ENCODE measurements at places on chromosomes 6 and 20. TPM values are rescaled to one million over a fixed set of nuclear protein-coding genes. Genes with fewer than 3 reads are reported as not detected.

The SAMD5 gene
- 2.2 TPM for total RNA-seq

- H3K4me3 ChIP-seq = no peak overlapping the region
- no peaks in the 10 kb centered on the region for H3K36me3 ChIP-seq
- H3K27ac ChIP-seq = no peak overlapping the region
Observed at GRCh38 chr6:137351890-137352289, 132.7 kb upstream of the IFNGR1 start.

The TREML2 gene
- total RNA-seq = not detected

DNA sequence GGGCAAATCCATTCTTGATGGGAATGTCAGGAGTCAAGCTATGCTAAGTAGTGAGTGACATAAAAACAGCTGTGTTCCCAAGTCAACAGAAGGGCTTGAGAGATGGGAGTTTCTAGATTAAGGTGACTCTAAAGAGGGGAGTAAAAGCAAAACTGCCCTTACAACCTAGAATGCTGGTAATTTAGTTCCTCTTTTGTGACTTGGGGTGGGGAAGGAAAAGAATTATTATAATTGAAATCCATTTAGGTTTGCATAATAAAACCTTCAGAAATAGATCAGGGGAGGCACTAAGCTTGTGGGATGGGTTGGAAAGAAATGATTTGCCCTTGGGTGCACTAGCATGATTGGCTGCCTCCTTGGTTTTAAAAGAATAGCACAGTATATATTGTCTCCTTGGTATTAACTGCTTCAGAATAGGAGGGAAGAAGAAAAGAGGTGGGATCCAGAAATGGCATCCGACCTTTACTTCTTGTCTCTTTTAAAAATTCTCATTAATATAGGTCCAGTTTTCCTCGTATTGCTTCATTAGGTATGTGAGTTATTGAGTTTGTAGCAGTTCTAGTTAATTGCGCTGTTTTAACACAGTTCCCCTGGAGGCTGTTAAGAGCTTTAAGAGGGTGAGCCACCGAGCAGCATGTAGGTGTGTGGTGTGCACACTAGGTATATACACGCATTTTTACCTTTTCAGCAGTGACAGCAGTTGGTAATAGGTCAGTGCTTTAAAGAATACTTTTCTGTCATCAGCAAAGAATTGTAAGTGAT lies 95.3 kb upstream of the VSTM2L start:
- no peak overlapping the region for H3K27ac ChIP-seq
- H3K4me1 ChIP-seq = no peaks in the 10 kb centered on the region
- H3K36me3 ChIP-seq = peaks cover 22% of the 10 kb centered on the region
- no peak for DNase-seq
- H3K4me3 ChIP-seq = no peak overlapping the region
- H3K27me3 ChIP-seq = no peaks in the 10 kb centered on the region

GRCh38 chr6:109240370-109241084 lies 141.7 kb downstream of the CD164 start:
- H3K4me3 ChIP-seq = no peak overlapping the region
- H3K27ac ChIP-seq = no peak overlapping the region
- peaks cover 2% of the 10 kb centered on the region for H3K27me3 ChIP-seq
- DNase-seq = no peak
- no peaks in the 10 kb centered on the region for H3K4me1 ChIP-seq
- no peaks in the 10 kb centered on the region for H3K36me3 ChIP-seq

The RHAG gene
- total RNA-seq = not detected

The SLC22A2 gene
- not detected for total RNA-seq

- no peaks in the 10 kb centered on the region for H3K27me3 ChIP-seq
- no peaks in the 10 kb centered on the region for H3K4me1 ChIP-seq
- no peak for DNase-seq
- H3K27ac ChIP-seq = no peak overlapping the region
Observed at GRCh38 chr6:65052626-65053025, 654.4 kb downstream of the EYS start.

DNA sequence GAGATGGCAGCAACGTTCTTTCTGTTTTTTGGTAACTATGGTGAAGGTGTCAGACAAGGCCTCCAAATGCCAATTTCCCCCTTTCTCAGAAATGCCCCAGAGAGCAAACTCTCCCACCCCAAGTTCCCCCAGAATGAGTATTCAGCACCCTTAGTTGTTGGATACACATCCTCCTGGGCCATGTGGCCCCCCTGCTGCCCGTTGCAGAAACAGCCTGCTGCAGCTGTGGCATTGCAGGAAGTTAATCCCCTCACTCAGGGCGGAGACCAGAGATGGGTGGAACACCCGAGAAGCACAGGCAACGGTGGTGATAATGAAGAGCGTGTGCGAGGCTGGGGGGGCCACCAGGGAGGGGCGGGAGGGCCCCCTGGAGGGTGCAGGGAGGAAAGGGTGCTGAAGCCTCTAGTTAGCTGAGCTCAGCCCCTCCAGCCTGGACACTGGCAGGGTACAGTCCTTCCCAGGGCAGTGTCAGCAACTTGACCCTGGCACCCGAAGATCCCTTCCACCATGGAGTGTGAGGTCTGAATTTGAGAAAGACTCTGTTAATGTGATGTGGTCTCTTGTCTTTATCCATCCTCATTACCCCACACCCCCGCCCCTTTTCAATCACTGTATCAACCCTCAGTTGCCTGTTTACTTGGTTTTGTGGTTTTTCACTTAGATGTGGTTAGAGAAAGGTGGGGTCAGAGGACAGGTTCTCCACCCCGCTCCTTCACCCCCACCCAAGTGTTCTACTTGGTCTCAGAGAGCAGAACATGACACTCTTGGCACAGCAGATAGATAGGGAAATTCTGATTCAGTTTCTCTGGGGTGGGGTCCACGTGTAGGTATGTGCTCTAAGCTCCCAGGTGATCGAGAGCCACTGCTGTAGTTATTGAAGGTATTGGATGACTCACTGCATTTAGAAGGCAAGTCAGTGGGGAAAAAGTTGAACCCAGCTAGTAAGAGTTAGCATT lies 208.8 kb upstream of the SUPT3H start:
- no peaks in the 10 kb centered on the region for H3K27me3 ChIP-seq
- no peak for DNase-seq
- no peak overlapping the region for H3K27ac ChIP-seq
- peaks cover 11% of the 10 kb centered on the region for H3K4me1 ChIP-seq
- no peaks in the 10 kb centered on the region for H3K36me3 ChIP-seq

DNA sequence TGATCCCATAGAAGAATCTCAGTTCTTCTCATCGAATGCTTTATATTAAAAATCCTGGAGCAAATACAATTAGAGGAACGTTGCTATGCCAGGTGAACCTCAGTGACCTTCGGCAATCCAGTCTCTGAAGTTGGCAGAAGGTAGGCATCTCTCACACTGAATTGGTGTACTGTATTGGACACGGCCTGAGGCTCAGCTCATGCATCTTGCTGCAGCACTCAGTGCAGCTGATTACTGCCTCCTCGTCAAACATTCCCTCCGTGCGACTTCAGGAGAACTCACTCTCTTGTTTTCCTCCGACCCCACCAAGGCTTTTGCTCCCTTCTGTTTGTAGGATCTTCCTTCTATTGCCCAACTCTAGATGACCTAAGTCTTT lies 90.5 kb downstream of the GPR6 start:
- DNase-seq = no peak
- H3K4me1 ChIP-seq = no peaks in the 10 kb centered on the region
- peaks cover 25% of the 10 kb centered on the region for H3K27me3 ChIP-seq
- no peak overlapping the region for H3K27ac ChIP-seq
- H3K36me3 ChIP-seq = no peaks in the 10 kb centered on the region

GRCh38 chr6:73978330-73978729 lies 282.3 kb downstream of the CD109 start:
- H3K4me3 ChIP-seq = no peak overlapping the region
- DNase-seq = no peak
- no peak overlapping the region for H3K27ac ChIP-seq
